Fibroblast of upper back skin (primary cell): ENCODE measurements at places on chromosomes 2 and 18.

- DNase-seq = no peak
Observed at GRCh38 chr18:33264566-33264965, 176.0 kb downstream of the CCDC178 start.

GRCh38 chr2:172449911-172450550 is 22.6 kb downstream of the ITGA6 start:
- peak; percentile 36 for DNase-seq

GRCh38 chr2:102238039-102238756 is 51.4 kb downstream of the IL1RL2 start:
- DNase-seq = peak; percentile 35

- no peak for DNase-seq
Observed at GRCh38 chr2:157388827-157389226, 55.1 kb downstream of the CYTIP start.

- DNase-seq = no peak
Observed at GRCh38 chr18:74416124-74416523, 41.0 kb downstream of the DIPK1C start.
